Activated T-cell treated with anti-CD3 and anti-CD28 coated beads, Interleukin-2, amount 50 U/mL, for 72 hours (primary cell): ENCODE measurements at places on chromosomes 1 and 21. TPM values are rescaled to one million over a fixed set of nuclear protein-coding genes. Genes with fewer than 3 reads are reported as not detected.

The TSACC gene
- total RNA-seq, result not detected

The UTS2 gene
- not detected for total RNA-seq

The SELL gene
- total RNA-seq, result 331 TPM

The STPG1 gene
- total RNA-seq, result 17.8 TPM

The SFN gene
- 0.86 TPM for total RNA-seq

The FAM151A gene
- not detected for total RNA-seq

The TBX15 gene
- 0.07 TPM for total RNA-seq

The TNFRSF18 gene
- total RNA-seq, result 245 TPM

The ATF6 gene
- 23.7 TPM for total RNA-seq

The PTPRC gene
- total RNA-seq, result 545 TPM

GRCh38 chr1:116540088-116540487, 30.7 kb downstream of the CD58 start:
- peaks cover 23% of the 10 kb centered on the region for H3K36me3 ChIP-seq
- DNase-seq, result no peak
- peaks cover 88% of the 10 kb centered on the region for H3K4me1 ChIP-seq
- H3K27me3 ChIP-seq, result no peaks in the 10 kb centered on the region
- peak overlapping the region; percentile 74 for H3K27ac ChIP-seq

- H3K27ac ChIP-seq, result no peak overlapping the region
- peaks cover 13% of the 10 kb centered on the region for H3K4me1 ChIP-seq
- no peak overlapping the region for H3K4me3 ChIP-seq
- peaks cover 17% of the 10 kb centered on the region for H3K36me3 ChIP-seq
- no peak for DNase-seq
Measured at GRCh38 chr1:53319296-53320101, 8.4 kb downstream of the LRP8 start.

GRCh38 chr1:31571340-31572295, 4.7 kb upstream of the TINAGL1 start:
- no peaks in the 10 kb centered on the region for H3K36me3 ChIP-seq
- no peak overlapping the region for H3K27ac ChIP-seq
- DNase-seq, result no peak
- H3K4me1 ChIP-seq, result no peaks in the 10 kb centered on the region

DNA sequence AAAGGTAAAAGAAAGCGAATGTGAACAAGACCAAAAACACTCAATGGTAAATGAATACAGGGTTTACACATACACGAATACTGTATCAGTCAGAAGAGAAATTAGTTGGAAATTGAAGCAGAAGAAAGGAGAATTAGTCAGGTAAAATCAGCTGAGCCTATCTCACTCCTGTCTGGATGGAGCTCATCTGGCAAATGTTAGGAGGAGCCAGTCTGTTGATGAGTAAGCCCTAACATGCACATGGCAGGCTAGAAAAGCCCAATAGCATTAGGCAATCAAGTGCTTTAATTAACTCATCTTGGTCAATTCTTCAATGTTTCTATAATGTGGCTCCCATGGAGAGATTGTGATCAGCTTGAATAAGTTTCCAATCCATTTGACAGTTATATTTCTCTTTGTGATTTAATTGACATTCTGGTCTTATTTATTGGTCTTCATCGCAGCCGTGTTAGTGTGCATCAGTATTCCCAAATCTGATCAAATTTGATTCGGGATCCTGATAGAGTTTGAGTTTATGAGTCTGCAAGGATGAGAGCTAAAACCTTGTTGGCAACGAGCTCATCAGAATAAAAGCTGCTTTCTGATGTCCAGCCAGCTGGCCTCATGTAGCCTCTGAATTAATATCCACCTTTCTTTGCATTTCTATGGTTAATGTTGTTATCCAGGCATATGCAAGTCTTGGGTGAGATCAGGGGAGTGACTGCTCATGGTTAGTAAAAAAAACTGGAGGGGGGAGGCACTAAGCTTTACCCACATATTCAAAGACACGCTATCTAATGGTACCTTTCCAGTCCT, 22.1 kb upstream of the KCNA10 start:
- H3K27me3 ChIP-seq, result peaks cover 11% of the 10 kb centered on the region
- no peaks in the 10 kb centered on the region for H3K4me1 ChIP-seq
- H3K4me3 ChIP-seq, result no peak overlapping the region
- DNase-seq, result no peak
- H3K36me3 ChIP-seq, result no peaks in the 10 kb centered on the region

DNA sequence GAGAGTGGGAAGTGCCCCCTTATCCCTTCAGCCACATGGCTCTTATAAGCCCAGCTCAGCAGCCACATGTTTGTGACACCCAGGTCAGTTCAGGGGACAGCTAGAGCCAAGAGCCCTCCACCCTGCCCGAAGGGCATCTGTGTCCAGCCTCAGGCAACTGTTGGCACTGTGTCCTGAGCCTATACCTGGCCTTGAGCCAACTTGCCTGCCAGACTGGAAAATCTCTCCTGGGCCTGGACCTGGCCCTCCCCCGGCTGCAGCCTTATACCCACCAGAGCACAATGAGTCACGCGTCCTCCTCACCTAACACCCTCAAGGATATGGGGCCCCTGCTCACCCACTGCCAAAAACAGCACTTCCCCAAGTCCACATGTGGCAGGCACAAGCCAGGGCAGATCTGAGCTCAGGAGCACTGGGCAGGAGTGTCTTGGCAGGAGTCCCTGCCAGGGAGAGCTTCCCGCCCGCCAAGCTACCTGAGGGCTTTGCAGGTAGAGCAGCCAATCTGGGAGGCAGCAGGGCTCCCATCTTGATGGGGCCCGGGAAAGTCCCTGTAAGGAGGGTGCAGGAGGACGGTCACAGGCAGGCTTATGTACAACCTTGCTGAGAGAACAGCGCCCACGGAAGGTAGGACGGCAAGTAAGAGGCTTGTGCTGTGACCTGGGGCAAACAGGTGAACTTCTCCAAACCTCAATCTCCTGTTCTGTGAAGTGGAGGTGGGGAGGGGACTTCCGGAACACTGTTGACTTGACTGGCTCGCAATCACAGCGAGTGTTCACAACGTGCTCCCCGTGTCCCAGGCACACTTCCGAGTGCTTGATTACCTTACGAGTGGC, 19.8 kb upstream of the HSPG2 start:
- peak; percentile 59 for DNase-seq
- peaks cover 34% of the 10 kb centered on the region for H3K4me1 ChIP-seq
- no peaks in the 10 kb centered on the region for H3K27me3 ChIP-seq
- H3K27ac ChIP-seq, result peak overlapping the region; percentile 2
- no peaks in the 10 kb centered on the region for H3K36me3 ChIP-seq

DNA sequence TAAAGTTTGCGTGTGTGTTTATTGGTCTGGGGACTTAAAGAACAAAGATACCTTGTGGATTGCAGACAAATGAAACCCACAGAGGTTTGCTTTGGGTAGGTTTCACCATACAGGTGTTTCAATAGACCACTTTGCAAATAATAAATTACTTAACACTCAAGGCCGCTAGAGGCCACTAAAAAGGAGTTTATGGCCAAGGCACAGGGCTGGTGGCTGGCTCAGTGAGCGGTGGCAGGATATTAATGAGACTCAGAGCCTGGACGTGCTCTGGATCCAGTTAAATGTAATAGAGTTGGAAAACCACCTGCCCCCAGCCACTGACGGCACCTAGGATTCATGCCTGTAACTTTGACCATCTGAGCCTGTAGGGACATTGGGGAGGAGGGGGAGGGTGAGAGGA, 44.5 kb downstream of the LRRC38 start:
- no peak for DNase-seq
- H3K36me3 ChIP-seq, result no peaks in the 10 kb centered on the region
- no peaks in the 10 kb centered on the region for H3K27me3 ChIP-seq
- H3K4me1 ChIP-seq, result no peaks in the 10 kb centered on the region
- H3K4me3 ChIP-seq, result no peak overlapping the region
- H3K27ac ChIP-seq, result no peak overlapping the region

DNA sequence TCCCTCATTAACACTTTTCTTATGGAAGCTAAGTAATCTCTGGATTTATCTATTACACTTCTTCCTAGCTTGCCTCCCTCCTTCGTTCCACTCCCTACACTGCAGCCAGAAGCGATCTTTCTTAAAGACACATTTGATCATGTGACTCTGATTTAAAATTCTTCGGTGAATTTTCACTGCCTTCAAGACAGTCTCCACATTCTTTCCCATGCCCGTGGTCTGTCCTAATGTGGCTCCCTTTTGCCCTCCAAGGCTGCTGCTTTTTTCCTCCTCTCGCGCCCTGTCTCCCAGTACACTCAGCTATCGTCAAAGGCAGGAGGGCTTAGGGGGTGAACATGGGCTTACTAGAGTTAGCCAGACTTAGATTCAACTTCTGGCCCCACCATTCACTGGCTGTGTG, 64.4 kb downstream of the SDCCAG8 start:
- H3K27ac ChIP-seq, result no peak overlapping the region
- no peaks in the 10 kb centered on the region for H3K27me3 ChIP-seq
- no peak overlapping the region for H3K4me3 ChIP-seq
- H3K4me1 ChIP-seq, result no peaks in the 10 kb centered on the region
- DNase-seq, result no peak

GRCh38 chr1:29829448-29830344, 593.4 kb downstream of the PTPRU start:
- no peak for DNase-seq
- H3K27me3 ChIP-seq, result peaks cover 6% of the 10 kb centered on the region
- H3K4me1 ChIP-seq, result no peaks in the 10 kb centered on the region
- no peaks in the 10 kb centered on the region for H3K36me3 ChIP-seq
- H3K4me3 ChIP-seq, result no peak overlapping the region
- H3K27ac ChIP-seq, result no peak overlapping the region

DNA sequence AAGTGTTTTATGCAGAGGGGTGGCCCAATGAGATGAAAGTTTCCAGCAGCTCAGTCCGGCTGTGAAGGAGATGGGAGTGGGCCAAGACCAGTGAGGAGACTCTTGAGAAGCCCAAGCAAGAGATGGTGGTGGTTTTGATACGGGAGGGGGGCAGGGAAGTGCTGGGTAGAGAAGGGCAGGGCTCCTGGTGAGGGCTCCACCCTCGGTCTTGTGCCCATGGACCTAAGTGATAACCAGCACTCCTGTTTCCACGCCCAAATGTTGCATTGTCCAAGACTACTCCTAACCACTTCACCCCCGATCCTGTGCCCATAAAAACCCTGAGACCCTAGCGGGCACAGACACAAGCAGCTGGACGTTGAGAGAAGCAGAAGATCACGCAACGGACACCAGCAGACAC, 140.9 kb downstream of the MIS18A start:
- peaks cover 11% of the 10 kb centered on the region for H3K27me3 ChIP-seq
- DNase-seq, result no peak
- H3K36me3 ChIP-seq, result no peaks in the 10 kb centered on the region
- H3K27ac ChIP-seq, result no peak overlapping the region
- H3K4me3 ChIP-seq, result no peak overlapping the region

- no peaks in the 10 kb centered on the region for H3K36me3 ChIP-seq
- peaks cover 14% of the 10 kb centered on the region for H3K27me3 ChIP-seq
- no peak for DNase-seq
- H3K4me3 ChIP-seq, result no peak overlapping the region
Measured at GRCh38 chr1:30923597-30923996, 15.0 kb upstream of the SDC3 start.

DNA sequence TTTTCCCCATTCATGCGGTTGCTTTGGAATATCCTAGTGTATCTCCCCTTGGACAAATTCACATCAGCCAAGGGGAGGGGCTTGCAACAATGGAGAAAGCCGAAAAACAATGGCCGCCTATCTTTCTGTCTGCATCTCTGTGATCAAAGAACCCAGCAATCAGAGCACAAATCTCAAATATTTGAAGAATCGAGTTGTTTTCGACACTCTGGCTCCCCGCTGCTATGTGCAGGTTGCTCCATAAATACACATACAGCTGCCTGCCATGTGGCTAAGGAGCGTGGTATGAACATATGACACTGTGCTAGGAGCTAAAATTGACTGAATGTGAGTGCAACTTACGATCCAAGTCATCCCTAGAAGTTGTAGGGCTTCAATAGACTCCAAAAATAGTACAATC, 8.5 kb downstream of the CFHR4 start:
- no peaks in the 10 kb centered on the region for H3K36me3 ChIP-seq
- H3K27ac ChIP-seq, result no peak overlapping the region
- H3K4me3 ChIP-seq, result no peak overlapping the region
- H3K27me3 ChIP-seq, result peaks cover 17% of the 10 kb centered on the region
- H3K4me1 ChIP-seq, result no peaks in the 10 kb centered on the region

- no peak for DNase-seq
- no peaks in the 10 kb centered on the region for H3K36me3 ChIP-seq
- H3K4me3 ChIP-seq, result no peak overlapping the region
- no peaks in the 10 kb centered on the region for H3K4me1 ChIP-seq
- no peak overlapping the region for H3K27ac ChIP-seq
- no peaks in the 10 kb centered on the region for H3K27me3 ChIP-seq
Measured at GRCh38 chr21:45420061-45421041, 15.4 kb downstream of the COL18A1 start.

DNA sequence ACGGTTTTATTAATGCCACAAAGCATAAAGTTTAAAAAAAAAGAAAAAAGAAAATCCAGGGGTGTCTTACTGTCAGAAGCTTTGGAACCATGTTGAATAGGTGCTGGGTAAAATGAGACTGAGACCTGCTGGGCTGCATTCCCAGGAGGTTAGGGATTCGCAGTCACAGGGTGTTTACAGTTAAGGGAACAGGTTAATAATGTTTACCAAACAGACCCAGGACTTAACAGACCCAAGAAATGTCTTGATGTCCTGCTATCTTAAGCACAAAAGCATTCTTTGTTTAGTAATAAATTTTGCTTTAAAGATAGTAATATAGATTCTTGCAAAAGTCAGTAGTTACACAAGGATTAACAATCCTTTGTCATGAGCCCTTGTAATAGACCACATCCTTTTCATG, 54.7 kb downstream of the OLFML3 start:
- H3K36me3 ChIP-seq, result no peaks in the 10 kb centered on the region
- H3K4me1 ChIP-seq, result no peaks in the 10 kb centered on the region
- no peak overlapping the region for H3K27ac ChIP-seq

GRCh38 chr1:91744953-91745639, 140.9 kb downstream of the TGFBR3 start:
- DNase-seq, result no peak
- H3K4me1 ChIP-seq, result peaks cover 24% of the 10 kb centered on the region
- no peak overlapping the region for H3K4me3 ChIP-seq
- peaks cover 24% of the 10 kb centered on the region for H3K36me3 ChIP-seq
- no peak overlapping the region for H3K27ac ChIP-seq

DNA sequence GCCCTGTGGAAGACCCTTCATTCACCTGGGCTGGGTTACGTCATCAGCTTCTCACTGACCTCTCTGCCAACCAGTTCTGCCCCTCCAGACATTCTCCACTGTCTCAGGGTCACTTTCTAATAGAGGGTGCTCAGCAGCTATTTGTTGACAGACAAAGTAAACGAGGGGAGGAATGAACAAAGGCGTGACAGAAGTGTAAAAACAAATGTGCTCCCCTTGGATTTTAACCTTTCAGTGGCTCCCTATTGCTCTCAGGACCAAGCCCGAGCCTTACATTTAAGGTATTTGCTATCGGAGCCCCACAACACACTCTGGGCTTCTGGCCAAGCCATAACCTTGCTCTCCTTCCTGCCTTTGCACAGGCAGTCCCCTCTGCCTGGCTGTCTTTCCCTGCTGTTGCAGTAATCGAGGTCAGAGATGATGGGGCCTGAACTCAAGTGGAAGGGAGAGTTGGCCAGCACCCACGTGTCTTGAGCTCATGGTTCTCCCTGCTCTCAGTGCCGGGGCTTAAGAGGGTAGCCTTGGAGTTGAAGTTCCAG, 9.3 kb upstream of the MARCKSL1 start:
- H3K27ac ChIP-seq, result no peak overlapping the region
- no peak for DNase-seq
- H3K4me1 ChIP-seq, result peaks cover 42% of the 10 kb centered on the region
- no peak overlapping the region for H3K4me3 ChIP-seq
- no peaks in the 10 kb centered on the region for H3K36me3 ChIP-seq
- no peaks in the 10 kb centered on the region for H3K27me3 ChIP-seq

GRCh38 chr1:19735440-19736127, 64.1 kb downstream of the TMCO4 start:
- no peak overlapping the region for H3K4me3 ChIP-seq
- no peak for DNase-seq
- H3K27ac ChIP-seq, result no peak overlapping the region

GRCh38 chr1:97926017-97926708, 5.3 kb upstream of the DPYD start:
- H3K4me3 ChIP-seq, result no peak overlapping the region
- H3K27me3 ChIP-seq, result no peaks in the 10 kb centered on the region
- no peak overlapping the region for H3K27ac ChIP-seq
- H3K4me1 ChIP-seq, result peaks cover 26% of the 10 kb centered on the region
- no peaks in the 10 kb centered on the region for H3K36me3 ChIP-seq
